ENCODE measurements at places on chromosomes 3 and 15.
A peak's percentile ranks its signal among the peaks of the same experiment; 100 is the strongest.

DNA sequence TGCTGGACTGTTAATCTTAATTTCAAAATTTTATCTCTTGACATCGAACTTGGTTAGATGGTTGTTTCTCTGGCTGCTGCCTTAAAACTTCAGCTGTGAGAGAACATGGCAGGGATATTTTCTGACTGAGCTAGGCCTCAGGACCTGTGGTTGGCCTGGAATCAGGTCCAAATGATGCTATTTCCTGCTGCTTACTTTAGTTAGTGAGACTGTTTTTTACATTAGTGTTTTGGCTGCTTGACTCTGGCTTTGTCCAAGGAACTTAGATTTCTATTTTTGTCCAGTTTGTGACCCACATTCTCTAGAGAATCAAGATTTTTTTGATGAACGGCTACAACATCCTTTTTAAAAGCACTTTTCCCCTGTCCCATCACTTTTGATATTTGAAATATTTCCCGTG lies 497.9 kb upstream of the SGO1 start:
- DNase-seq, result peak; percentile 25

- DNase-seq, result no peak
Observed at GRCh38 chr3:177349384-177349783, 152.1 kb upstream of the TBL1XR1 start.

DNA sequence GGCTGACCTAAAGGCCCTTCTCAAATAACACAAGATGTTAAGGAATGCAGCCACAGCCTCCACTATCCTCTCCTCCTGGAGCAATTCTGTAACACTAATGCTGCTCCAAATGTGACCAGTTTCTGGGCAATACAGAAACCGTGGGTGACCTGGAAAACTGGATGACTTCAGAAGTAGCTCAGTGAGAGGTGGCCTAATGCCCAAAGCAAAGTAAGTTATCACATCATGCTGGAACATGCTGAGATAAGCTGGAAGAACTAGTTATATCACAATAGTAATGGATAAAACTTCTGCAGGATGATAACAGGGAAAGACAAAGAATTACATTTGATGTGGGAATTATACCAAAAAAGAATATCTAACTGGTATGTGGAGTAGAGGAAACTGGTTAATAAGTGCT lies 72.0 kb downstream of the DHX30 start:
- no peak for DNase-seq

DNA sequence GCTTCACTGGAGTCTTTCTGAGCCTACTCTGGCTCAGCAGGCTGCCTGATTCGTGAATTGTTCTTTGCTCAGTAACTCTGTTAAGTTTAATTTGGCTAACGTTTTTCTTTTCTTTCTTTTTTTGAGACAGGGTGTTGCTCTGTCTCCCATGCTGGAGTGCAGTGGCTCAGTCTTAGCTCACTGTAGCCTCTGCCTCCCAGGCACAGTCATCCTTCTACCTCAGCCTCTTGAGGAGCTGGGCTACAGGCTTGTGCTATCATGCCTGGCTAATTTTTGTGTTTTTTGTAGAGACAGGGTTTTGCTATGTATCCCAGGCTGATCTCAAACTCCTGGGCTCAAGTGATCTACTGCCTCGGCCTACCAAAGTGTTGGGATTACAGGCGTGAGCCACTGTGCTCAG lies 165.0 kb downstream of the PEX5L start:
- DNase-seq, result no peak

DNA sequence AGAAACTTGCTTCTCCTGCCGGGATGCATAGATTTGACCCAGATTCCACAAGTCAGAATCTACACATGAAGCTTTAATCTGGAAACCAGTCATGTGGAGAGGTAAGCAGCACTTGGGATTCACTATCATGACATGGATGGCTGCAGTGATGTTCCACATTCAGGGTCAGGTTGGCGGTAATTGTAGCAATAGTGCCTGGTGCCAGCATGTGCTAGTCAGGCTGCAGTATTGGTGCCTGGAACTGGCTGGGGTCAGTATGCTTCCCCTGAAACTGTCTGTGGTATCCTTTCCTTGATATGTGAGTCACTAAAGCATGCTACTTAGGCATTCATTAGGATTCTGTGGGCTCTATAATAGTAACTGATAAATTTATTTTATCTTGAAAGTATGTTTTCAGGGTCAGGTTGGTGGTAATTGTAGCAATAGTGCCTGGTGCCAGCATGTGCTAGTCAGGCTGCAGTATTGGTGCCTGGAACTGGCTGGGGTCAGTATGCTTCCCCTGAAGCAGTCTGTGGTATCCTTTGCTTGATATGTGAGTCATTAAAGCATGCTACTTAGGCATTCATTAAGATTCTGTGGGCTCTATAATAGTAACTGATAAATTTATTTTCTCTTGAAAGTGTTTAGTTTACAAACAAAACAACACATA lies 1439.2 kb downstream of the ZPLD1 start:
- no peak for DNase-seq

DNA sequence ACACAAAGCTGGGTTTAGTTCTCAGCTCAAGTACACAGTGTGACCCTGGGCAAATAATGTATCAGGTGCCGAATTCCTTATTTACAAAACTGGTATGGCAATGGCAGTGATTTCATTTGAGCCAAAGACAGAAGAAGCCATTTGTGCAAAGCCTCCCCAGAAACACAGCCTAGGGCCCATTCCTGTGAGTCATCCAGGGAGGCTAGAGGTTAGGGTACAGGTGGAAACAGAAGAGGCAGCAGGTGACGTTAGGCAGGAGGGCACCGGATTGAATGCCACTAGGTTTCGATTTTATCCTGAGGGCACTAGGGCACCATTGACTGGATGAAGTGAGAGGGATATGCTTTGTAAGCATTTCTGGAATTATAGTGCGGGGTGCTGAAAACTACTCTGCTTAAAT lies 766.9 kb upstream of the NR2F2 start:
- no peak for DNase-seq

DNA sequence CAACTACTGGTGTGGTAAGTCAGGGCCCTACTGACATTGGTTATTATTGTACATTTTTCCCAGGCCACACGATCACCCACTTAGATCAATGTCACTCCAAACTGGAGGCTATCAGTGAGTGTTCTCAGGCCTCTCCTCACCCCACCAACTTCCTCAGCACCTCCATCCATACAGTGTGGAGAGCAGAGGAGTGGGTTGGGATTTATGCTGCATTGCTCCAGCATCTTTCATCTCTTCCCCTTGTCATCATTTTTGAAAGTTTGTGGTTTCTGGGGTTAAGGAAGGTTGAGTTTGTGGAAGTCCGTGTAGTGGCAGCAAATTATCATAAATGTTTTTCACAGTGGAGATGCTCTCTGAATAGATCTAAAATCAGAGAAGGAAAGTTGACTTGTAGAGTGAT lies 60.2 kb downstream of the TLNRD1 start:
- no peak for DNase-seq

- peak; percentile 20 for DNase-seq
Observed at GRCh38 chr3:21839176-21839575, 88.2 kb upstream of the ZNF385D start.

GRCh38 chr3:16908016-16908807 lies 23.5 kb downstream of the PLCL2 start:
- DNase-seq, result no peak

- no peak for DNase-seq
Observed at GRCh38 chr3:73926360-73927202, 301.8 kb upstream of the PDZRN3 start.

GRCh38 chr15:79495775-79496174 lies 63.6 kb downstream of the MINAR1 start:
- DNase-seq, result no peak

DNA sequence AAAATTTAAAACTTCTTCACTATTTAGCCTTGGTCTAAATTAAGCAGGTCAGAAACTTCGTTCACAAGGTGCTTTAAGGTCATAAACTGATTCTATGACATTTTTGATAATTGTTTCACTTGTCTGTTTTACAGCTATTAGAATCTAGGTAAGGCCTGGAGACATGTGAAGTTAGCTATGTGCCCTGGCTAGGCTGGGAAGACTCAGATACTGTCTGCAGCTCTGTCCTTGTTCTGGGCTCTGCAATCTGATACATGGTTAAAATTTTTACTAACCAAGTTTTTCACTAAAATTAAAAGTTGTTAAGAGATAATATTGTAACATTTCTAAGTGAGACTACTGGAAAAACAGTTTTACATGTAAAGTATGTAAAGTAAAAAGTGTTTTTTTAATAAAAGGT lies 479.6 kb upstream of the EPHA6 start:
- no peak for DNase-seq

DNA sequence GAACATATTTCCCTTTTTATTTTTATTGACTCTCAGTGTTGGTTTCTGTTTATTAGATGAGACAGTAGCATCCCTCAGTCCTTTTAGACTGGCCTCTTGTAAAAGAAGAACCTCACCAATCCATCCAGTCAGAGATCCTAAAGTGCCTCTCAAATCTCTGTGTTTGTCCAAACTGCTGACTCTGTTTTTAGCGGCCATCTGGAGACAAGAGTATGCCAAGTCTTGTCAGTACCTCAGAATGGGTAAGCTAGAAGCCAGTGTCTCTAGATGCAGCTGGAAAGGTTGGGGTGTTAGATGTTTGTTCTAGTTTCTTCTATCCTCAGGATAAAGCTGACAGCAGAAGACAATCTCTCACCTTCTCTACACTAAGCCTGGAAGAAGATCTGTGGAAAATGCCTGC lies 537.7 kb upstream of the ZNF385D start:
- DNase-seq, result no peak

GRCh38 chr3:113628788-113629187 lies 67.7 kb downstream of the USF3 start:
- no peak for DNase-seq

DNA sequence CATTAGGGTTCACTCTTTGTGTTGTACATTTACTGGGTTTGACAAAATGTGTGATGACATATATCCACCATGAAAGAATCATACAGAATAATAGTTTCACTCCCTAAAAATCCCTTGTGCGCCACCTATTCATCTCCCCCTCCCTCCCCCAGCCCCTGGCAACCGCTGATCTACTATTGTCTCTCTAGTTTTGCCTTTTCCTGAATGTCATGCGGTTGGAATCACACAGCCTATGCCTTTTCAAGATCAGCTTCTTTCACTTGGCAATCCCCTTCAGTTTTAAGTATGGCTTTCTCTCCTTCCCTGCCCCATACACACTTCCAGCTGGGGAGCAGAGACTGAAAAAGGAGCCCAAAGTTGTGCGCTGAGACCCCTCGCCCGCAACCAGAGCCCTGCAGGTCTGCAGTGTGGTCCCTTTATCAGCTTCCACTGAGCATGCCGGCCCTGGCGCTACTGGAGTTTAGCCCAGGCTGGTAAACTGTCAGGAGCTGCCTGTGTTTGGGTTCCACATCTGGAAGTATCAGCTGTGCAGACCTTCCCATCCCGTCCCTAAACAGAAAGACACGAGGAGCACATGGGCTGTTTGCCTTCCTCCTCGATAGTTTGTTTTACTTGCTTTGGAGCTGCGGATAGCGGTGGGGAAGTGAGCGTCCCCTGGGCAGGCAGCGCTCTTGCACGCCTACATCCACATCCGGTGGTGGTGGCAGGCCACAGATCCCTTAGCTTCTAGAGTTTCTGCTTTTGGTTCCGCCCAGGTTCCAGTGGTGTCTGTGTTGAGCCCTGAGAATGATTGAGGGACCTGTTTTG lies 12.3 kb downstream of the BOC start:
- DNase-seq, result no peak

DNA sequence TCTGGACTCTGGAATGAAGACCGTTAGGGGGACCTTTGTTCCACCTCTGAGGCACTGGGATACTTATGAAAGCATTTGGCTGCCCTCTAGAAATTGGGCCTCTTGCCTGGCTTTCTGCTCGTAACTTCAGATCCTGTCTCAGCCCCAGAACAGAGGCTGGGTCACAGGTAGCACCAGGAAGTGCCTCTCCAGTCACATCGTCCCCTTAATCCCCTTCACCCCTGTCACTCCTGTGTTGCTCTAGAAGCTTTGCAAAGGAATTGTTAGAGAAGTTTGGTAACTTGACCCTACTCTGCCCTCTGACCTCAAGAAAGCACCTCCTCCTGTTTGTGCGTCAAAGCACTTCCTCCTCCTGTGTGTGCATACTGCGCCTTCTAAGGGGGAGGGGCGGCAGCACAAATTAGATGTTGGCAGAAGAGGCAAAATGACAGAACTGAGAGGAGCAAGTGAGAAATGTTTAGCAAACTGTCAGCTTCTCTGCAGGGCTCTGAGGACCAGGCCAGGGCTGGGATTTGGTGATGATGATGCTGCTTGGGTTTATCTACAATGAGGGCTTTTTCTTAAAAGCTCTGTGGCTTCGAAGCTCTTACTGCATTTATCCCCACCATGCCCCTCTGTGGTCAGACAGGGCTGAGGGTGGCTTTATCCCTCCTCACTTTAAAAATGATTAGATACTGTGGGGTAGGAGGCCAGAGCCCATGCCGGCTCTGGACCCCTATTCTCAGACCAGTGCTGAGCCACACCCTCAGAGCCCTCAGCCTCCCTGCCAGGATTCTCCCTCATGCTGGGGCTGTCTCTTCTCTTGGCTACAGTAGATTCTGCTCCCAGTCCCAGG lies 76.2 kb downstream of the LARS2 start:
- DNase-seq, result no peak

DNA sequence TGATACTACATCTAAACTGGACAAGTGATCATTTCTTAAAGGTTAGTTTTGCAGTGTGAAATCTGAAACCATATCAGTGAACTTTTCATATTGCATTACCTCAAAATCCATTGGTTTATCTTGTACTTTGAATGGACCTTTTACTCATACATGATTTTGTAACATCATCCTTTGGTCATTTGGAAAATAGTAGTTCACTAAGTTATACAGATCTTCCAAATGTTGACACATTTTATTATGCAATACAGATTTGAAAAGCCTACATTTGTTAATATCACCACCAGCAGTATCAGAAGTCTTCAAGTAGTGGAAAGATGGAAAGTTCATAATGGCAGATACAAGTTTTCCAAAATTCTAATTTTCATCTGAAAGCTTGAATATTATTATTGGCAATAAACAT lies 64.0 kb upstream of the CDV3 start:
- no peak for DNase-seq

GRCh38 chr3:171213178-171213577 lies 186.7 kb upstream of the SLC2A2 start:
- DNase-seq, result no peak

DNA sequence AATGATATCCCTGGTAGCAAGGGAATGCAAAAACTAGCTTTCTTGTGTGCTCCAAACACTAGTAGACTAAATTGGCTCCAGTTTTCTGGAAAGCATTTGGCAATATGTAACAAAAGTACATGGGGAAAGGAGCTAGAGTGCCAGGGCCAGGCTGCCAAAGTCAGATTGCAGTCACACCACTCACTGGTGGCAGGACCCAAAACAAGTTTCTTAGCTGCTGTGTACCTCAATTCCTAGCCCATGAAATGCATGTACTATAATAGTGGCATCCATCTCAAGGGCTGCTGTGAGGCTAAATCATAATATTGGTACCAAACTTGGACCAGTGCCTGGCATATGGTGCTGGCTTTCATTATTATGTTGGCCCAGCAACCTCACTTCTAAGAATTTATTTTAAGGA lies 49.3 kb downstream of the CLDN18 start:
- no peak for DNase-seq

DNA sequence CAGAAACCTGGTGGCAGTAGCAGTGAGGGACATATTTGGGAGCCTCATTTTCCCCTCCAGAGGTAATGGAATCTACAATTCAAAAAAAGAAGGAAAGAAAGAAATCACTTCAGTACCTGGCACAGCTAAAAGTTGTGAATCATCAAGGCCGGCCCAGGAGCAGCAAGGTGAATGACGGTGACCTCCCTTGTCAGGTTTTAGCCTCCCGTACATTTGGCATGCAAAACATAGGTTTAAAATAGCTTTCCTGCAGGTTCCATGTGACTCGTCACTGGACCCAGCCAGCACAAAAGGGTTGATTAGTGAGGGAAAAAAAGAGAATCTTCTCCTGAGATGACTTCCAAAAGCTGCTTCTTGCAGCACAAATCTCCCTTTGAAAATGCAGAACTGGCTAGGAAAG lies 394.2 kb downstream of the LSAMP start:
- no peak for DNase-seq
